Uterus (tissue), 4 donors: ENCODE measurements at places on chromosomes 3 and 15. TPM values are rescaled to one million over a fixed set of nuclear protein-coding genes. Genes with fewer than 3 reads are reported as not detected.

CKMT1A gene
- not detected for total RNA-seq

RBP2 gene
- total RNA-seq: not detected

ATP13A5 gene
- not detected for total RNA-seq

EID1 gene
- total RNA-seq: 196 TPM
